ENCODE measurements at places on chromosomes 12 and 14.

GRCh38 chr12:130761537-130762318, 45.6 kb upstream of the RIMBP2 start:
- no peak for DNase-seq

GRCh38 chr14:102590667-102591099, 1.8 kb upstream of the RCOR1 start:
- DNase-seq: no peak

GRCh38 chr14:50910495-50911420, 33.5 kb downstream of the PYGL start:
- no peak for DNase-seq

DNA sequence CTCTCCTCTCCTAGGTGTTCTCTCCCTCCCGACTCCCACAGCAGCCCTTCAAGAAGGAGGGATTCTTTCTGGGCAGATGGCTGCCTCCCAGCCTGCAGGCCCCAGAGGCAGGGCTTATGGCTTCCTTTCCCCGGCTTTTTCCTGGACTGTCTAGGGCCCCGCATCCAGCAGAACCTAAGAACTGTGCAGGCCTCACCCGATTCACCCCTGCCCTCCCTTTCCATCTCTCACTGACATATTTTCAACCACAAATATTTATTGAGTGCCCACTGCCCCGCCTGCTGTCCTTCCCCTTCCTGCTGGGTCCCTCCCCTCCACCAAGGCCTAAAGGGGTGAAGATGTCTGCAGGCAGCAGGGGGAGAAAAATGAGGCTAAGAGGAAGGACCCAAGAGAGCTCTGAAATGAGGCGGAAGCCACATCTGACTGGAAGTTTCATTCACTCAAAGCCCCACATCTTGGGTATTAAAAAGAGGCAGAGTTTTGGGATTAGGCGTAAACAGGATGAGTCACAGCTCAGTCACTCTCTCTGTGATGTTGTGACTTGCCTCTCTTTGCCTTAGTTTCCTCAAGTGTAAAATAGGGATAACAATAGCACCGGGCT, 2.9 kb downstream of the SCNN1A start:
- DNase-seq: no peak

DNA sequence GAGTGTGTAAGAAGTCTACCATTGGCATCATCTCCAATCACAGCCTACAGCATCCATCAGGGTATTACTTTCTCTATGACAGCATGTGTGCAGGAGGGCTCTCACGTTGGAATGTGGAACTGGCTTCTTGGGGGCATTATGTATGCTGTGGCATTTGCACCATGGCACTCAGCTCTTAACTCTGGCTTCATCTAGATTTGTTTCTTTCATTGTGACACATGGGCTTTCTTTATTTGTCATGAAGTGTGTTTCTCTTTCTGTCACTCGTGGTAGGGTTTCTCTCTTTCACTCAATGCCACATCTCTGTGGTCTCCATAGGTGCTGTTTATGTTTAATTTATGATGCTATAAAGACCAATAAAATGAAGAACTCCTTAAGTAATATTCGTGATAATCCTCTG, 191.2 kb upstream of the GARIN2 start:
- DNase-seq: no peak

- DNase-seq: no peak
Measured at GRCh38 chr12:74988156-74988555, 221.5 kb downstream of the KCNC2 start.

DNA sequence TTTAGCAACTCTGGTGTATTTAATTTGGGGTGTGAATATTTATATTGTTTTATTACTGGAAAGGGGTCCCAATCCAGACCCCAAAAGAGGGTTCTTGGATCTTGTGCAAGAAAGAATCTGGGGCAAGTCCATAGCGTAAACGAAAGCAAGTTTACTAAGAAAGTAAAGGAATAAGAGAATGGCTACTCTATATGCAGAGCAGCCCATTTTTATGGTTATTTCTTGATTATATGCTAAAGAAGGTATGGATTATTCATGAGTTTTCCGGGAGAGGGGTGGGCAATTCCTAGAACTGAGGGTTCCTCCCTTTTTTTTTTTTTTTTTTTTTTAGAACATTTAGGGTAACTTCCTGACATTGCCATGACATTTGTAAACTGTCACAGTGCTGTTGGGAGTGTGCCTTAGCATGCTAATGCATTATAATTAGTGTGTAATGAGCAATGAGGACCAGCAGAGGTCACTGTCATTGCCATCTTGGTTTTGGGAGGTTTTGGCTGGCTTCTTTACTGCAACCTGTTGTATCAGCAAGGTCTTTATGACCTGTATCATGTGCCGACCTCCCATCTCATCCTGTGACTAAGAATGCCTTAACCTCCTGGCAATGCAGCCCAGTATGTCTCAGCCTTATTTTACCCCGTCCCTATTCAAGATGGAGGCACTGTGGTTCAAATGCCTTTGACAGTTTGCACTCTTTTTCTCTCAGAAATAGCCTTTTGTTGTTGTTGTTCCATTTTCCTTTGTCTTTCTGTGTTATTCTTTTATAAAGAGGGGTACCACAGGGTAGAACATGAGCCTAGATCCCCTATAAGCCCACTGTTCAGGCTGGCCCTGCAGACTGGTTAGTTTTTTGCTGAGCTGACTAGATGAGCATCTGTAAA, 75.5 kb upstream of the DCD start:
- no peak for DNase-seq

DNA sequence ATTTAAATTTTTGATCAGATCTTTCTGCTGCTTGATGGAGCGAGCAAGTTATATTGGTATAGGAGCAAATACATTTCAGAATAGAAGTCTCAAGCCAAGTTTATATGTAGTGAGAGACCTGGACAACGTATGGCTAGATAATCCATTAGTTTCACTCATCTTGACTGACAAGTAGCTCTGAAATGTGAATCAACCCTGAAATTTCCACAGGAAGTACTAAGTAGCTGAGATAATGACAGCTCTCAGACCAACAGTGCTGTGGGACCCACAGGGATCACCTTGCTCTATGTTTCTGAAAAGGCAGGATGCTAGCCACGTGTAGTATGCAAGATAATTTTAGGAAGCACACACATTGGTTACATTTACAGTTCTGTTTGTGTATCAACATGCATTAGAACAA, 258.6 kb upstream of the FOXN3 start:
- DNase-seq: no peak

DNA sequence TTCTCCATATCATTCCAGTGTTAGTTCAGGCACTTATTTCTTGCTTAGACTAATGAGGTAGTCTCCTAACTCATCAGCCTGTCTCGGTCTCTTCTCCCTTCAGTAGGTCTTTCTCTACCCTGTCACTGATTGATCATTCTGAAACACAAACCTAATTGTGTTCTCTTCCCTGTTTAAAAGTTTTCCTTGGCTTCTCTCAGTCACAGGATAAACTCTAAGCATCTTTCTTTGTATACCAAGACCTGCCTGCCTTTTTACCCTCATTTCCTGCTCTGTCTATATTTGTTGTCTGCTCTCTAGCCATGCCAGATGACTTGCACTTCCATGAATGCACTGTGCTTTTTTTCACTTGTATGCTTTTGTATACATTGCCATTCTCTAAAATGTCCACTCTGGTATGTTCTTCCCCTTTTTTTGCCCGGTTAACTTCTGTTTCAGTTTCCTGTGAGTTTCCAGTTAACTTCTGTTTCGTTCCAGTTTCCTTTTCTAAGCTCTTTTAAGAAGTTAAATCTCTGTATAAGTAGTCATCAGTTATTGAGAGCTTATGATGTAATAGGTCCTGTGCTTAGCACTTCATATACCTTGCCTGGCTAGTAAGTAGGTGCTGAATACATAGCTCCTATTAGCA, 12.8 kb downstream of the DIP2B start:
- no peak for DNase-seq

DNA sequence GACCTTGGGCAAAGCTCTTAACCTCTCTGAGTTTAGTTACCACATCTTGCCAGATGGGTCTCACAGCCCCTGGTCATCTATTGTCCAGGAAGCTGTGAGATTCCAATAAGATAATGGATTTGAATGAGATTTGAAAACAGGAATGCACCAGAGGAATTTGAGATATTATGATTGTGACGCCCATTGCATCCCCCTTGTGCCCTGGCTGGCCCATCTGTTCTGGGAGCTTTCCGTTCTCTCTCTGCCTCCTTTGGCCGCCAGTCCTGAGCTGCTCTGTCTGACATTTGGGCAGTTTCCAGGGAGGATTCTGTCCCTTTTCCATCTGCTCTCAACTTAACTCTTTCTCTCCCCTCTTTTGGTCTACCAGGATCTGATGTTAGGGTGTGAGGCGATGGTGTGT, 24.6 kb downstream of the SRRM4 start:
- no peak for DNase-seq

DNA sequence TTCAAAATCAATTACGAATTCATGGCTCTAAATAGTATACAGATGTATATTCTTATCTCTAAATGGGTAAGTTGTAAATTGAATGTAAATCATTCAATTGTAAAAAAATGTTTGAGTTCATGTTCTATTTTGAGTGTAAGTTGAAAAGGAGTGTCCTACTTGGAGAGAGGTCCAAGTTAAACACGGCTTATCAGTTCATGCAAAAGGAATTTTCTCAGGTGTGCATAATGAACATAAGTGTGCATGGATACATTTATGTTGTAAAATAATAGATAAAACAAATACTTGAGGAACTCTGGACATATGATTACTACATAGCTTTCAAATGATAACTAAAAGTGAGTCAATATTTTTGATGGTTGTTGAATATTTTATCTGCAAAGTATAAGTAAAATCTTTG, 79.5 kb downstream of the PPFIA2 start:
- DNase-seq: no peak

DNA sequence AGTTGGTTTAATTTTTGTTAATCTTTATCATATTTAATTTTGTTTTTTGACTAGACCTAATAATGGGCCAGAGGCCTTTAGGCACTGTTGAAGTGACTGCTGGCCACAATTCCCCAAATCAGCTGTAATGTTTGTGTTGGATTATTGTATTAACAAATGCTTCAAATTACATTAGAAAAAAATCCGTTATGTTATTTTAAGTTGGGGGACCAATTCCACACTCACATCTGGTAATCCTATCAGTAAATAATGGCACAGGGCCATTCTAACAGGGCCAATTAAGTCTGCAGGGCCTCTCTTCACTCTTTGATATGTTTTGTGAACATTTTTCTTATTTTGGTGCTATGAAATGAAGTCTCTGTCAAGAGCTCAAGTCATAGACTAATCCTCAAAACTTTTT, 39.6 kb downstream of the CHST11 start:
- DNase-seq: no peak

- DNase-seq: no peak
Measured at GRCh38 chr12:28082096-28082495, 108.2 kb upstream of the CCDC91 start.

DNA sequence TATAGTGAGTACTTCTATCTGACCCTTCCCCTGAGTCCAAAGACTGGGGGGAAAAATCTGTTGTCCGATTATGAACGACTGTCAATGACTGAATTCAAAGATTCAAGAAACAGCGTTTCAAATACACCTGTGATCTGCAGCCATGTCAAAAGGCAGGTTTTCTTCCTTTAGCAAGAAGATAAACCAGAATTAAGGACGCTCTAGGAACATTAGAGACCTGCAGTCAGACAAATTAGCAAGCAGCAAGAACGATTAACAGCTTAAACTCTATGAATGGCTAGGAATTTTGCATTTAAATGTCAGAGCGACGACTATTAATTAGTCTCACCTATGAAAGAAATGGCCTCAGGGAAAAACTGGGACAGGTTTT, 2.1 kb downstream of the DUSP6 start:
- no peak for DNase-seq

- DNase-seq: no peak
Measured at GRCh38 chr14:38391334-38391733, 135.4 kb upstream of the CLEC14A start.

DNA sequence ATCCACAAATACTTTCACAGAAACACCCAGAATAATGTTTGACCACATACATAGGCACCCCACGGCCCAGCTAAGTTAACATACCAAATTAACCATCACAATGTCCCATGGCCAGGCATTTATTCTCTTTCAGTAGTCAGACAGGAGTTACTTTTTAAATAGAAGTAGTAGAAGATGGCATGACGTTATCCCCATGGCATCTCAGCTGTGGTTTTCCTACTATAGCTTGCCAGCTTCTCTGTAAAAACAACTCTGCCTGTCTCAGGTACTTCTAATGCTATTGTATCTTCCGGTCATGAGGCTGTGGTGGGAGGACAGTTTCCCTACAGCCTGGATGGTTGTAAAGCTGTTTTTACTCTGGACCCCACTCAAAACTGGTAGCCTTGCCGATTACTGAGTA, 19.3 kb downstream of the CTSG start:
- no peak for DNase-seq

GRCh38 chr14:76812093-76812421, 625 bp downstream of the ANGEL1 start:
- no peak for DNase-seq

DNA sequence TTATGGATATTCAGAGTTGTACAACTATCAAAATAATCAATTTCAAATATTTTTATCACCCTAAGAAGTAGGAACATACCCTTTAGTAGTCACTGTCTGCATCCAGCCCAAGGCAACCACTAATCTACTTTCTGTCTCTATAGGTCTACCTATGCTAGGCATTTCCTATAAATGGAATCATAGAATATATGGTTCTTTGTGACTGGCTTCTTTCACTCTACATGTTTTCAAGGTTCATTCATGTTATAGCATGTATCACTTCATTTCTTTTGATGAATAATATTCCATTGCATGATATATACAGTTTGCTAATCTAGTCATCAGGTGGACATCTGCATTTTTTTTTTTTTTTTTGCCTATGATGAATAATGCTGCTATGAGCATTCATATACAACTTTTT, 112.4 kb downstream of the PPP1R12A start:
- DNase-seq: no peak

DNA sequence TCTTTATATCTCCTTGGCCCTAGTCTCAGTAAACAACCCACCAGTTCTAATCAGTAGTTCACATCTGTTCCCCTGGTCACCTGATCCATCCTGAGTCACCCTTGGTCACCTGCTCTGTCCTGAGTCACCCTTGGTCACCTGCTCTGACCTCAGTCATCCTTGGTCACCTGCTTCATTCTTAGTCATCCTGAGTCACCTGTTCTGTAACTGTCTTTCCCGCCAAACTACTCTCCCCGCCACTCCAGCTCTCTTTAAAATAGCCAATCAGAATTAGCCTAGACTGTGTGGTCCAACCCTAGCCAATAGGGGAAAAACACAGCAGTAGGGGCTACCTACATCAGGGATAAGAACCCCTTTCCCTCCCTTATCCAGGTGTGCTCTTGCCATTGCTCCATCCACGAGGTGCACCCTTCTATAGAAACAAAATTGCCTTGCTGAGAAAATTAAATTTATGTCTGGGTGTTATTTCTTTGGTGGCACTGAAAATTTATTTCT, 245.4 kb upstream of the DIO3 start:
- DNase-seq: no peak

DNA sequence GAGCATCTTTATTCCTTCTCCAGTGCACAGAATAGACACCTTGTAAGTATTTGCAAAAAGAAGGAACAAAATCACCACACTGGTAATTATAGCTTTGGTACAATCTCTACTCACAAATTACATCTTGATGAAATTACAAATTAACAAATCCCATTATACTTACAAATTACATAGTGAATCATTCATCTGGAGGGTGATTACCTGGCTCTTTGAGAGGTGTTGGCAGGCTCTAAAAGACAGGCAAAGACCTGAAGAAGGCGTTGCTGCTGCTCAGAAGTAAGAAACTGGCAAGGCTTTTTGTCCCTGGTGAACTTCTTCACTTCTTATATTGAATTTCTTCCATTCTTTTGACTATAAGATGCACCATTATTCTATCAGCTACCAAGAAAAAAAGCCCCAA, 21.7 kb upstream of the LMNTD1 start:
- no peak for DNase-seq

GRCh38 chr14:38727731-38728130, 375.3 kb downstream of the SEC23A start:
- no peak for DNase-seq
